ENCODE measurements at places on chromosomes 16 and 17. TPM values are rescaled to one million over a fixed set of nuclear protein-coding genes. Genes with fewer than 3 reads are reported as not detected.

Gene CACNG4
- total RNA-seq: not detected

Gene ALOX15B
- not detected for total RNA-seq

Gene ANKRD40
- total RNA-seq: 31.1 TPM

Gene MYH13
- not detected for total RNA-seq

Gene HOXB13
- total RNA-seq: not detected

Gene ADAD2
- not detected for total RNA-seq

Gene VTN
- 0.15 TPM for total RNA-seq

Gene LPO
- total RNA-seq: not detected

Measured in activated CD4-positive, alpha-beta memory T cell treated with anti-CD3 and anti-CD28 coated beads, Interleukin-2, amount 10 ng/mL, durations not matched to agents 7 days and 5 days (primary cell).